ENCODE measurements at places on chromosomes 7 and 10.

GRCh38 chr10:48885376-48885775 lies 54.3 kb downstream of the LRRC18 start:
- no peak for DNase-seq

GRCh38 chr10:73858013-73858708 lies 16.2 kb downstream of the CAMK2G start:
- no peak for DNase-seq

GRCh38 chr10:95333997-95334804 lies 43.4 kb upstream of the PDLIM1 start:
- DNase-seq, result no peak

- DNase-seq, result peak; percentile 18
These were observed 945 bp upstream of the RHEB start for GRCh38 chr7:151520419-151521261.

- DNase-seq, result no peak
These were observed 1.6 kb downstream of the SEPHS1 start for GRCh38 chr10:13346283-13347042.

- DNase-seq, result no peak
These were observed 37.2 kb downstream of the FRMD4A start for GRCh38 chr10:14293526-14293925.

GRCh38 chr7:120994512-120995410 lies 6.2 kb downstream of the CPED1 start:
- no peak for DNase-seq

GRCh38 chr7:152865461-152865860 lies 105.9 kb downstream of the ACTR3B start:
- no peak for DNase-seq

GRCh38 chr7:4807598-4808016 lies 32.2 kb downstream of the AP5Z1 start:
- no peak for DNase-seq

DNA sequence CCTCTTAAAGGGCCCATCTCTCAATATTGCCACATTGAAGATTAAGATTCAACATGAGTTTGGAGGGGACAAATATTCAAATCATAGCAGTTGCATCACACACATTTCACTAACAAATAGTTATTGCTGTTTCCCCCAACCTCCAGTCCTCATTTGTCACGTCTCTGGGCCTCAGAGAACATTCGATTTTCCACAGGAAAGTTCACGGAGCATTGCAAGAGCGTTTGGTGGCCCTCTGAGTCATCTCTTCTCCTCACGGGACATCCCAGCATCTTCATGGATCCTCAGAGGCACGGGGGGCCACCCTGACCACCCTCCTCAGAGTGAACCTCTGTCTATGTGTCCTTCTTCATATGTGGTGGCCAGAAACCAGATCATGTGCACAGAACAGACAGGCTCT lies 50.3 kb upstream of the CHST15 start:
- no peak for DNase-seq

DNA sequence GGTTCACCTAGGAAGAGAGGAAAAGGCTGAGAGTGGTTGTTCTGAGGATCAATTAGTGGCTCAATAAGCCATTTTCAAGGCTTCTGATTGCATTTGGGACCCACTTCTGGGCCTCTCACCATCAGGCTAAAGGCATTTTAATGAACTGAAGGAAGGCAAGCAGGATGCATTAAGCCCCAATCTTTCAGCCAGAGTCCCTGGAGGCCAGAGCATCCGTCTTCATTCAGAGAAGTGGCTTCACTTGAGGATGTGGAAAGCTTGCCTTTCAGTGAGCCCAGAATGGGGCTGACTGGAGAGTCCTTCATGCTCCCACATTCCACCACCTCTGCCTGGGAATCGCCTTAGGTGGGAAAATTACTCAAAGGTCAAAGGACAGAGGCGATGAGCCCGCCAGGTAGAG lies 41.8 kb downstream of the COL17A1 start:
- DNase-seq, result no peak

GRCh38 chr7:100352984-100353684 lies 4.8 kb upstream of the PILRB start:
- DNase-seq, result no peak

DNA sequence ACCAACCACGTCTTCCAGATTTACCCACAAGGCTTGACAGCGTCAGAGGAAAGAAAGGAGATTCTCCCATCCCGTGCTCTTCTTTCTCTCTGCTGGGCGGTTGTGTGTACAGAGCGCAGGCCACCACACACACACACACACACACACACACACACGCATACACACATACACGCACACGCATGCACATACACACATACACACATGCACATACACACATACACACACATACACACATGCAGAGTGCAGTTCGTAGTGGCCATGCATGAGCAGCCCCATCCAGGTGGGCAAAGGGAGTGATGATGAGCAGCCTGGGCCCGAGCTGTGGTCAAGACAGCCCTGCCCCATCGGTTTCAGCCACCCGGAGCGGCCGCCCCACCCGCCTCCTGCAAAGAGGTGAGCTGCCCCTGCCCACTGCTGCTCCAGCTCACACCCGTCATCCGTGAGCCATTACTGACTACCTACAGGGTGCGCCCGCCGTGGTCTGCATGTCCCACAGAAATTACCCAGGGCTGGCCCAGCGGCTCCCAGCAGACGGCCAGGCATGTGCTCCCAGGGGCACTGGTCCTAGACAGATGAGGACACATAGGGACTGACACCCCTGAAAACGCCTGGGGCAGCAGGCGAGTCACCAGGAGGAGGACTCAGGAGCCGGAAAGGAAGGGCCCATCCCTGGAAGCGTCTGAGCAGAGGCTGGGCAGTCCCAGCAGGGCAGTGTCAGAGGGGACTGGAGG lies 69.6 kb downstream of the ASB13 start:
- no peak for DNase-seq

GRCh38 chr10:82660205-82660604 lies 785.2 kb downstream of the NRG3 start:
- no peak for DNase-seq

DNA sequence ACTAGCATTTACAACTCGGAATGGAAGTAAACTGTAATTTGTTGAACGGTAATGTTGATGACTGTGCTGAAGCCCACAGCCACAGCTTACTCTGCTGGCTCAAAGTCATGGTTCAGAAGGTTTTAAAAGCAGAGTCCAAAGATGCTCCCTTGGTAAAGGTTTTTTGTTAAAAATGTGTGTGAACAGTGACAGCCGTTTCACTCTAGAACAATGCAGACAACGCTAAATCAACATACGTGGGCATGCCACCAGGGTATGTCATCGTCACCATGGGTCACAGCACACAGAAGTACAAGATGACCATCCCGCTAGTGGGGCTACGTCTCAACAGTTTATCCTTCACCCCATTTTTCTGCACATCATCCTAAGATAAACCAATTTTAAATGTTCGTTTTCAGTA lies 106.5 kb upstream of the LANCL2 start:
- no peak for DNase-seq

DNA sequence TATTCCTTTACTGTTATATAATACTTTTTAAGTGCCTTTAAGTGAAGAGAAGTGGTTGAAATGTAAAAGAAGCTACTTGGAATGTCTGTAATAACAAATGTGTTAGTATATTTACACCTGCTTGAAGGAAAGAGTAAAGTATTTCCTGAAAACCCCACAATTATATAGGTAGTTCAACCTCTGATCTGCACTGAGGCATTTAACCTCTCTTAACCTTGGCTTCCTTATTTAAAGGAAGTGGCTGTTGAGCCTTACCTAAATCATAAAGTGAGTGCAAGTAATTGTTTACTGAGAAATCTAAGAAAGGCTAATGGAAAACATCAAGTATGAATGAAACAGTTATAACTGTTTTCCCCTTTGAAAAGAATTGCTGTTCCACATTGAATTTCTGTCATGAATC lies 294.5 kb downstream of the ADK start:
- peak; percentile 4 for DNase-seq

- no peak for DNase-seq
These were observed 213.0 kb downstream of the DNAJB6 start for GRCh38 chr7:157549612-157550299.

- no peak for DNase-seq
These were observed 15.5 kb upstream of the CALD1 start for GRCh38 chr7:134763960-134764359.

- DNase-seq, result peak; percentile 69
These were observed at the start of gene ST7 for GRCh38 chr7:116953372-116953905. Gene ST7, plus strand, starts transcription at chr7:116953501. Its CDS starts 40 bp downstream, at chr7:116953541.

GRCh38 chr10:89064748-89065147 lies 74.2 kb downstream of the FAS start:
- no peak for DNase-seq

GRCh38 chr10:123140164-123140982 lies 4.6 kb downstream of the HMX3 start:
- no peak for DNase-seq

DNA sequence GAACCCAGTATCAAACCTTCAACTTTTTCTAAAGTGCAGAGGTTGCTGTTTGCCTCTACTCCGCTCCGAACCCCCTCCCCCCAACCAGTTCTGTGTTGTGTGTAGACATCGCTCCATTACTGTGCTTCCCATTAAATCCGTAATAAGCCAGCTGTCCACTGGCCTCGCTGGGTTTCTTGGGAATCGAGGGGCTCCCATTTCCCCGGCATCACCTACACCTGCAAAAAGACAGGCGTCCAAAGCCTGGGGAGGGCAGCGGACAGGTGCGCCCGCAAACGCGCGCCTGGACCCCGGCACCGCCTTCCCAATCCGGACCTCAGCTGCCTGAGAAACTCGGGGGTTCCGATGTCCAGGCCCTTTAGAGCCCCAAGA lies 631 bp downstream of the RTKN2 start:
- DNase-seq, result no peak

DNA sequence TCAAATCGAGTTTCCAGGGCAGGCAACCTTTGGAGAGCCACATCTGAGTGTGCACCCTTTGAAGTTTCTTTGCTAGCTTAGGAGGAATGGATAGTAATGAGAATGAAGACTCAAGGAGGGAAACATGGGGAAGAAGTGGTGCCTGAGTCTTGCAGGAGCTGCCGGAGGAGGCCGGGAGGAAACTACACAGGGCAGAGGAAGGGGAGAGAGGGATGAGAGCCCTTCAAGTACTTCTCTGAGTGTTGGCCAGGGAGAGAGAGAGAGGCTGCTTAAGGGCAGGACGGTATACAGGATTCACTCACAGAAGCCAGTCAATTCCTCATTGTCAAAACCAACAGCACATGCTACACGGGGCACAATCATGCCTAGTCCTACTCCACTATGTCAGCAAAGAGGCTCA lies 74.4 kb upstream of the ZNRF2 start:
- no peak for DNase-seq

- DNase-seq, result no peak
These were observed 13.2 kb upstream of the ESYT2 start for GRCh38 chr7:158842486-158842885.

- DNase-seq, result no peak
These were observed 171.4 kb downstream of the BTAF1 start for GRCh38 chr10:92094960-92095359.

- DNase-seq, result peak; percentile 22
These were observed at the start of gene IRF5 for GRCh38 chr7:128937647-128938543. Gene IRF5, plus strand, starts transcription at chr7:128937927. Its CDS starts 4,155 bp downstream, at chr7:128942082.

DNA sequence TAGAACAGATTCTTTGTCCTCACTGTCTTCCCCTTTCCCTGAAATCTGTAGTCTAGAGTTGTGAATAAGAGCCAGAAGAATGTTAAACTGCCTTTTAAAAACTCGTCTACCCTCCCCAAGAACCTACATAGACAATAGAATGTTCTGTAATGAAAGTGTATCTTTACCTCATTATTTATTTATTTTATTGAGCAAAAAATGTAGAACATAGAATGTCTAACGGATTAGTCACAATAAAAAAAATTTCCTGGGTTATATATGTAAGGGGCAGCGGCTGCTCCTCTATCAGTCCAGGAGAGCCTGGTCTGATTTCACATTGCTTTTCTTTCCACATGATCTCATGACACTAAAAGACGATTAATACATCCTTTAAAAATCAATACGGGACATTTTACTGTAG lies 135.7 kb downstream of the SDK1 start:
- DNase-seq, result no peak

GRCh38 chr7:144629011-144629410 lies 206.8 kb downstream of the TPK1 start:
- no peak for DNase-seq

- no peak for DNase-seq
These were observed 19.6 kb upstream of the INPP5A start for GRCh38 chr10:132517951-132518521.

DNA sequence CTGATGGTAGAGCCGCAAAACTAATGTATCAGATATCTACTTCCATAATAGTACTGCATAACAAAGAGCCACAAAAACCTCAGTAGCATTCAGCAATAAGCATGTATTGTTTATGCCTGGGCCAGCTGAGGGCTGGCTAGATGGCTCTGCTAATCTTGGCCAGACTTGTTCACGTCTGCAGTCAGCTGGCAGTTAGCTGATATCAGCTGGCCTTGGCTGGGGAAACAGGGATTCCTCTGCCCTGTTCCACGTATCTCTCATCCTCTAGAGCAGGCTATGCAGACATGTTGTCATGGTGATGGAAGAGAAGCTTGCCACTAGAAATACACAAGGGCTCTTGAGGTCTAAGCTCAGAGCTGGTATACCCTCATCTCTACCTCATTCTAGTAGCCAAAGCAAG lies 62.9 kb downstream of the GRM8 start:
- no peak for DNase-seq

DNA sequence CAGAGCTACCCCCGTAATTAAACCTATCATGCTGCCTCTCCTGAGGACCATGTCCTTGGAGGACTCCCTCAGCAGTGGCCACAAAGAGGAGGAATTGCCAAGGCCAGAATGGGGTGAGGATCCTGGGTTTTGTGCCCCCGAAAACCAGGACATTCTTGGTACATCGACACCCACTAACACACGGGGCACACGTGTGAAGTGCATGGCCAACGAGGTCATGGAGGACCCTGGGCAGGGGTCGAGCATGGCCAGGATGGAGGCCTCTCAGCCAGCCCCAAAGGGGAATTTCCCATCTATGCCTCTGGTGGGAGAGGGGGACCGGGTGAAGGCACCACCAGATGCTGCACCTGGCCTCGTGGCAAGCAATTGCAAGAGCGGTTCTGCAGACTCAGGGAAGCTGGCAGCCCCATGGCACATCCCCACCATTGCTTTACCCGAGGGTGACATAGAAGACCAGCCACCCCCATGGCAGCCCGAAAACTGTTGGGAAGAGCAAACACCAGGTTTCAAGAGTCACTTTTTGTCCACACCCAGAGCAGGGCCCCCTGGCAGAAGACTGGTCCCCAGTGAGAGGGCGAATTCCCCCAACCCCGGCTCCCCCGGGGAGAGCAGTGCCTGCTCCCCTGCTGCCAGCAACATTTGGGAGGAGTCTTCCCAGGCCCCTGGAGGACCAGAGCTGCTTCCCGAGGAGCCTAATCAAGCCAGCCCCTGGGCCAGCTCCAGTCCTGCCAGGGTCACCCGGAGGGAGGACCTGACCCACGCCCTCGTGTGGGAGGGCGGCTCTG lies 26.4 kb downstream of the C10orf71 start:
- DNase-seq, result no peak

- no peak for DNase-seq
These were observed 255.0 kb upstream of the SEMA3C start for GRCh38 chr7:81173766-81174281.
